ENCODE measurements at places on chromosomes 2 and 18.

DNA sequence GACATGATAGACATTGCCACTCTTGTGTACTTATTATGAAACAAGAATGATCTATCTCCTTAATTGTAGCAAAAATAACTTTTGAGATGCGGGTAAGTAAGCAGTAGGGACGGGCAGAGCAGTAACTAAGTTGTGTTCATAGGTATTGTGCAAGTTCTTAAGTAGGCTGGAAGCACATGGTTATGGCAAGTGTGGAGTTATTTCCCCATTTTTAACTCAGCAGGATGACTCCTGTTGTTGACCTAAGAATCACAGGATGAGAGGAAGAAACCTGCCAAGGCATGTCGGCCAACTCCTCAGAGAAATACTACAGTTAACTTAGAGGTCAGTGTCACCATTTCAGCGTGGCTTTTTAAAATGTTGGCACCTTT lies 51.1 kb upstream of the FN1 start:
- no peak for DNase-seq

- no peak for DNase-seq
These were observed 261.3 kb upstream of the NCKAP5 start for GRCh38 chr2:133829450-133830020.

GRCh38 chr18:61847164-61847791 lies 45.5 kb downstream of the RNF152 start:
- DNase-seq, result no peak

DNA sequence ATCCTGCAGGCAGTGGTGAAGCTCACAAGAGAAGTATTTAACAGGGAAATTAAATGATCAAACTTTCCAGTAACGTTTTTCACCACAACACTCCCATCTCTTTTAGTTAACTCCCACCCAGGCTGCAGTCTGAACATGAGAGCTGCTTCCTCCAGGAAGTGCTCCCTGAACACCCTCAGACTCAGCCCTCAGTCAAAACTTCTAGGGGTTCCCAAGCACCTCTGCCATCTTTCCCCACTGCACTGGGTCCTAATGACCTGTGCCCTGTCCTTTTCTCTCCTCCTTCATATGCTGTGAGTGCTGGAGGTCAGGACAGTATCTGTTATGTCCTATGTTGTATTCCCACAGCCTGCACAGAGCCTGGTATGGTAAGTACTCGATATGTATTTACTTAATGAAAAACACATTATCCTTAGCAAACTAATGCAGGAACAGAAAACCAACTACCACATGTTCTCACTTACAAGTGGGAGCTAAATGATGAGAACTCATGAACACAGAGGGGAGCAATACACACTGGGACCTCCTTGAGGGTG lies 49.2 kb upstream of the ASPRV1 start:
- DNase-seq, result no peak

- DNase-seq, result no peak
These were observed 947 bp downstream of the ZEB2 start for GRCh38 chr2:144518748-144519596.

DNA sequence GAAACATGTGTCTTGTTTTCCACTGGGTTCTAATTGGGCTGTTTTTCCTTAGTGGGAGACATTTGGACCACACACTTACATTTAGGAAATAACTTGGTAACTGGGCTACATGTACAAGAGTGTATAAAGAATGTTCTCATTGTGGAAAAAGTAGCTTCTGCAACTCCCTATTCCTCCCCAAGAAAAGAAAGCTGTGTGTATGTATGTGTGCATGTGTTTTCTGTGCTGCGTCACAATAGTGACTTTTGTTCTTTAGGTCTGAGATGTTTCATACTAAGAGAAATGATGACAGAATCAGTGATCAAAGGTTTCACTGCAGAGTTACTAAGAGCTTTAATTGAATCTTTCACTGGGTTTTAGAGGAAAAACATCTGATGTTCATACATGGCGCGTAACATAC lies 82.7 kb downstream of the TANC1 start:
- DNase-seq, result no peak

DNA sequence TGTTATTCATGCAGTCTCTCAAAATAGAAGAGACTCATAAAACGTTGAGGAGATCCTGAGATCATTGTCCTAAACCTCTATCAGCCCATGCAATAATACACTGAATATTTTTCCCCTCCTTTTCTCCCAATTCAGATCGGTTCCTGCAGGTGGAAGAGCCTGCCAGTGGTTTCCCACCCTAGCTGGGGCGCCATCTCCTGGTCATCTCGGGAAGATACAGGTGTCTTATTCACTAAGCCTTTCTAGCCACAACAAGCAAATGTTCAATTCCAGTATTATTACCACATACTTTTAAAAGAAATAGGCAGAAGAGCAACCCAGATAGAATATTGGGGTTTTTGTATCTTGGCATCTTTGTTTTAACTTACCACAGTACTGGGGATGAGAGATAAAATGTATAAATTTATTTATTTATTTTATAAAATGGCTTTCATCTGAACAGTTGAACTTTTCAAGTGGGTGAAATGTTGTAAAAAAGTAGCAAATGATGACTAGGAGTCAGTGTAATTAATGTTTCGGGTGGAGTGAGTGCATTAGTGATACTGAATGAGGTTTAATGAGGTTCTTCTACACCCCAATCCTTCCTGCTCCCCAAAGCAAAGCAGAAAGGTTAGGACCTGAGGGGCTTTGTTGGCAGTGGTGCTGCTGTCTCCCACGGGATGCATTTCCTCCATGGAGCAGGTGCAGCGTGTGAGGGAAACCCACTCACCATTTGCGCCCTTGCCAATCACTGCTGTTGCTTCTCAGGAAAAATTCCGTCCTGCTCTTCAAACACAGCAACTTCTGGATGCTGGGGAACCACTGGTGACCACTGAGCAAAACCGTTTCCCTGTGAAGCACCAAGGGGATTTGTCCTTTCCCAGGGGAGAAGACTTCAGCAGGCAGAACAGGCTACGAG lies 147.1 kb upstream of the FHL2 start:
- DNase-seq, result peak; percentile 39

DNA sequence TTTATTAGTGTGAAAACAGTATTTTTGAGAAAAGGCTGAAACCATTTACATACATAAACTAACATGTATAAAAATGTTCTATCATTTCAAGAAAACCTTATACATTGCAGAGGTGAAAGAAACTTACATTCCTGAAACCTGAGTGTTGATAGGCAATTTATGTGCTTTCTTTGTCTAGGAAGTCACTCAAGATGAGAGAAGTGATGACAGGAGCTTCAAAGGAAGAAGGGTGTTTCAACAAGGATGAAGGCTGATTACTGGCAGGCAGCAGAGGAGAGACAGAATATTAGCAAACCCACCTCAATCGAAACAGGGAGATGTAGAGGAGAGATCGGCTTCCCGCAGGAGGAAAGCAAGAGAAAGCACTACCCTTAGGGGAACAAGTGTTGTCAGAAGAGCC lies 124.9 kb downstream of the PRELID3A start:
- DNase-seq, result no peak

GRCh38 chr18:8416212-8417019 lies 192.8 kb upstream of the RAB12 start:
- DNase-seq, result no peak

DNA sequence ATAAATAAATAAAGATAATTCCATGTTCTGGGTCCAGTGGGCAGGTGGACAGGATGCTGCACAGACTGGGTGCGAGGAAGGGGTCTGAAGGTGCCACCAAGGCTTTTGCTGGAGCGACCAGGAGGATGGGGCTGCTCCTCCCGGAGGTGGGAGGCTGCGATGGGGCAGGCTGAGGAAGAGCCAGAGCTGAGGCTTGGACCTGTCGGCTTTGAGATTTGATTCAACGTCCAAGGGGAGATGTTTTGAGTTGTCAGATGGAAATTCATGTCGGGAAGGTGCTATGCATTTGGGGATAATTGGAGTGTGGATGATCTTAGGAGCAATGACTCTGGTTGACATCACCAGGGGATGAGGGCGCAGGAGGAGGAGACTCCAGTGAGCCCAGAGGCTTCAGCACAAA lies 11.7 kb downstream of the ALLC start:
- DNase-seq, result no peak

- DNase-seq, result no peak
These were observed 26.8 kb upstream of the SPATA3 start for GRCh38 chr2:230968921-230969658.

DNA sequence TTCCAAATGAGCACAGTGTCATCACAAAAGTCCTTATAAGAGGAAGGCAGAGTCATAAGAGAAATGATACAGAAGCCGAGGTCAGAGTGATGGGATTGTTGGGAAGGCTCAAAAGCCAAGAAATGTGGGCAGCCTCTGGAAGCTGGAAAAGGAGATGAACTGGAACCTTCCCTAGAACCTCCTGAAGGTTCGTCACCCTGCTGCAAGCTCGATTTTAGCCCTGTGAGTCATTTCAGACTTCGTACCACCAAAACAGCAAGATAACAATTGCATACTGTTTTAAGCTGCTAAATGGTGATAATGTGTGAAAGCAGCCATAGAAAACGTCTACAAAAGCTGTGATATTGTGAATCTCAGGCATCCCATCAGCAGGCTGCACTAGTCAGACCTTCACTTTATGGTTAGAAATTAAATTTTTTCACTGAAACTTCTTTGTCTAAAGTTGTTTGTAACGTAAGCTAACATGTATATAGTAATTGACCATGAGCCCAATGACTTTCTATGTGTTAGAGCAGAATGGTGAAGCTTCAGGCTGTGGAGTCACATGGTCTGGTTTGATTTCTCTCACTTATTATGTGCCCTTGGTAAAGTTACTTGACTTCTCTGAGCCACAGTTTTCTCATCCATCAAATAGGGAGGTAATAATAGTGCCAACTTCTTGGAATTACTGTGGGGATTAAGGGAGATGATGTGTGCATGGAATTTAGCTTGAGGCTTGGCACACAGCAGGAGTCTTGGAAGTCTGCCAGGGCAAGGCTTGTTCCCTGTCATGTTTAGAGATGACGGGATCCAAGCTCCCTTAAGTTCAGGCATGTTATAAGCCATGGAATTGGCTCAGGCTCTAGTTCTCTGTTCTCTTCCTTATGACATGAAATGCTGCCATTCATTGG lies 132.0 kb upstream of the CCDC195 start:
- DNase-seq, result no peak

GRCh38 chr2:11097854-11098387 lies 57.3 kb upstream of the SLC66A3 start:
- no peak for DNase-seq

DNA sequence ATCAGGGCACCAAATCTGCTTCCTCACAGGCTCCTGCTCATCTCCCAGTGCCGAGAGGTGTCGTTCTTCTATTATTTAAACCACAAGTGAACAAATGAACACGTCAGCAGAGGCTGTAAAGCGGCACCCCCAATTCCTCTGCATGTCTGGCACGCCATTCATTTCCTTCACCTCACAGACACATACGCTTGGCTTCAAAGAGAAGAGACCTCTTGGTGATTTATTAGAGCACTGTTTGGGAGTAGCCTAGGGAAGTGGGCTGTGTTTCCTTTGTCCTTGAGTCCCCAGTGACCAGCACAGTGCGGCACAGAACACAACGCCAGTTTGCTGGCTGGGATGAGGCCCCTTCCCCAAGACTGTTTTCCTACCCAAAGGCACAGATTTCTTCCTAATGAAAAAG lies 184.3 kb upstream of the REV1 start:
- DNase-seq, result no peak

DNA sequence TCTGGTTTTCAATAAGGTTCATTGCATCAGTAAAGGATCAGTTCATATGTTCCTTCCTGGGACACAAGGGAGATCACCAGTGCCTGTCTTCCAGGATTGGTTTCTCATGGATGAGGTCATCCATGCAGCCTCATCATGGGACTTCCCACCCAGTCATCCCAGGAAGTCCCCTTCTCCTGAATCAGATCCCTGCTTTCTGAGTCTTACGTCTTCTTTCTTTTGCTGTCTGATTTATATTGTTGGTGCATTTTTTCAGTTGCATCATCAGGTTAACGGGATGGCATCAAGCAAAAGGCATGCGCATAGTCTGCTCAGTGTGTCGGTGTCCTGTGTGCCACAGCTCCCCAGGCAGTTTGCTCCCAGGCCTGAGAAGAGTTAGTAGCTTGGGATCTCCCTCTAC lies 105.9 kb downstream of the SOX11 start:
- DNase-seq, result no peak

- no peak for DNase-seq
These were observed 30.6 kb upstream of the CHRNA1 start for GRCh38 chr2:174794851-174795374.

DNA sequence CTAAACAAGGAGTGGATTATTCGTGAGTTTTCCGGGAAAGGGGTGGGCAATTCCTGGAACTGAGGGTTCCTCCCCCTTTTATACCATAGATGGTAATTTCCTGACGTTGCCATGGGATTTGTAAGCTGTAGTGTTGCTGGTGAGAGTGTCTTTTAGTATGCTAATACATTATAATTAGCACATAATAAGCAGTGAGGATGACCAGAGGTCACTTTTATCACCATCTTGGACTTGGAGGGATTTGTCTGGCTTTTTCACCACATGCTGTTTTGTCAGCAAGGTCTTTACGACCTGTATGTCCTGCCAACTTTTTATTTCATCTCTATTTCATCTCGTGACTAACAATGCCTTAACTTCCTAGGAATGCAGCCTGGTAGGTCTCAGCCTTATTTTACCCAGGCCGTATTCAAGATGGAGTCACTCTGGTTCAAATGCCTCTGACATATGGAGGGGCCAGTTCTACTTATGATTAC lies 124.8 kb upstream of the B3GNT2 start:
- no peak for DNase-seq

DNA sequence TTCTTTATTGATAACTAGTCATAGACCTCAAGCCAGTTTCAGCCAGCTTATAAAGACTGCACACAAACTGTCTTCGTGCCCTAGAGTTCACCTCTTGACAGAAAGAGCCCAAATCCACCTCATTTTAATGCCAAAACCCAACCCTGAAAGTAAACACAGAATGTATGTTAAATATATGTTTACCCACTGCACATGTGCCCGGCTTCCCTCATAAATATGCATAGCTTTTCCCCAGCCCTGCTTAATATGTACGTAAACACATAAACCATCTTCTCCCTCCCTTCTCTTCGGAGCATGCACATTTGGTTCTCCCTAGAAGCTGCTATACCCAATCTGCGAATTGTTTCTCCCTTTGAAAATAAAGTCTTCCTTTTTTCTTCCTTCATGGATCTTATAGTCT lies 73.9 kb upstream of the XIRP2 start:
- no peak for DNase-seq

DNA sequence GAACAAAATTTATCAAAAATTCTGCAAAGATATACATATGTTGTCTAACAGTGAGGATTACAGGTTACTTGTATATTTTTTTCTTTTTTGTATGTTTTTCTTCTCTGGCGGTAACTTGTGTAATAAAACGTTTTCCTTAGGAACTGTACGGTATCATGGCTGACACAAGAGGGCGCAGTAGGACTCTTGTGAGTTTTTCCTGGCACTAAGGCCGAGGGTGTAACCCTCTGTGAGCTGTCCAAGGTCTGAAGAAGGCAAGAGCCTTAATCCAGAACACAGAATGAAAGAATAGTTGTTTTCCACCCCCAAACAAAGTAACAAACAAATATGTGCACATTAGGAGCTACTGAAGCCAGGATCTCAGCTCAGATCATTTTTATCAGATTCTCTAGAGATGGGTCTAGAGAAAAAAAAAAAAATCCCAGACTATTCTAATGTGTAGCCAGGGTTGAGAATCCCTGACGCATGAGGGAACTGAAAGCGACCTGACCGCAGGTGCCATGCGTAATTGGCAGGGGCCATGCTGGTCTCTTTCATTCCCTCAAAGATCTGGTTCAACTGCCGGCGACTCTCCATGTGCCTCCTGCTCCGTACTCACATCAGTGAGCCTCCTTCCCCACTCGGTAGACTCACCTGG lies 27.0 kb downstream of the TMEM200C start:
- no peak for DNase-seq

Measured in stimulated activated CD8-positive, alpha-beta memory T cell treated with anti-CD3 and anti-CD28 coated beads, Interleukin-15, amount 100 ng/mL, for 1 hour (primary cell).